Suppressor macrophage treated with lipopolysaccharide for 1 hour (primary cell): ENCODE measurements at places on chromosomes 1 and 21.
A peak's percentile ranks its signal among the peaks of the same experiment; 100 is the strongest.

GRCh38 chr21:26588446-26588845, 15.4 kb upstream of the CYYR1 start:
- DNase-seq = no peak

DNA sequence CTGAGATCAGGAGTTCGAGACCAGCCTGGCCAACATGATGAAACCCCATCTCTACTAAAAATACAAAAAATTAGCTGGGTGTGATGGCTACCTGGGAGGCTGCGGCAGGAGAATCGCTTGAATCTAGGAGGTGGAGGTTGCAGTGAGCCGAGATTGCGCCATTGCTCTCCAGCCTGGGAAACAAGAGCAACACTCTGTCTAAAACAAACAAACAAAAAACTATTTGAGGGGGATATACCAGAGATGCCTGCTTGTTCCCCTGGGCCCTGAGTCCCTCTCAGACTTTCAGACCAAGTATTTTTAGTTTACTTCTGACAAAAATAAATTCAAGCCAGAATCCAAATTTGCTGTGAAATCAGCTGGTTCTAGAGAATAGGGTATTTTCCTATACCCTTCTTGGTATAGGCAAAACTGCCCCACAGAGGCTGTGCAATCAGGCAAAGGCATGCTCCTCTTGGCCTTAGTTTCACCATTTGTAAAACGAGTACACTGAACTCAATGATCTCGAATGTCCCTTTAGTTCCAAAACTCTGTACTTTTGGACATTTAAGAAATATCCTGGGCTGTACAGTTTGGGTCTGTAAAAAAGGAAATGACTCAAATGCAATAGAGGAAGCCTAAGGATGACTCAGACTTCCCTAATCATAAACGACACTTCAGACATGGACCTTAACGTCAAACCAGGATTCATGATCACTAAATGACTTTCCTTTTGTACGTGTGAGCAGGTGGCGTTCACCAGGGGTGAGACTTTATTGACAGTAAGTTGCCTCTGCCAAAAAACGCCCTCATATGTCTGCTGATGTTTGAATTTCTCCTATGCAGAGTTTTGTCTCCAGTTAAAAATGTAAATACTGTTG, 16.1 kb downstream of the ENSA start:
- peak; percentile 96 for DNase-seq

- DNase-seq = no peak
These were observed 17.2 kb downstream of the ALPL start for GRCh38 chr1:21526441-21526840.

DNA sequence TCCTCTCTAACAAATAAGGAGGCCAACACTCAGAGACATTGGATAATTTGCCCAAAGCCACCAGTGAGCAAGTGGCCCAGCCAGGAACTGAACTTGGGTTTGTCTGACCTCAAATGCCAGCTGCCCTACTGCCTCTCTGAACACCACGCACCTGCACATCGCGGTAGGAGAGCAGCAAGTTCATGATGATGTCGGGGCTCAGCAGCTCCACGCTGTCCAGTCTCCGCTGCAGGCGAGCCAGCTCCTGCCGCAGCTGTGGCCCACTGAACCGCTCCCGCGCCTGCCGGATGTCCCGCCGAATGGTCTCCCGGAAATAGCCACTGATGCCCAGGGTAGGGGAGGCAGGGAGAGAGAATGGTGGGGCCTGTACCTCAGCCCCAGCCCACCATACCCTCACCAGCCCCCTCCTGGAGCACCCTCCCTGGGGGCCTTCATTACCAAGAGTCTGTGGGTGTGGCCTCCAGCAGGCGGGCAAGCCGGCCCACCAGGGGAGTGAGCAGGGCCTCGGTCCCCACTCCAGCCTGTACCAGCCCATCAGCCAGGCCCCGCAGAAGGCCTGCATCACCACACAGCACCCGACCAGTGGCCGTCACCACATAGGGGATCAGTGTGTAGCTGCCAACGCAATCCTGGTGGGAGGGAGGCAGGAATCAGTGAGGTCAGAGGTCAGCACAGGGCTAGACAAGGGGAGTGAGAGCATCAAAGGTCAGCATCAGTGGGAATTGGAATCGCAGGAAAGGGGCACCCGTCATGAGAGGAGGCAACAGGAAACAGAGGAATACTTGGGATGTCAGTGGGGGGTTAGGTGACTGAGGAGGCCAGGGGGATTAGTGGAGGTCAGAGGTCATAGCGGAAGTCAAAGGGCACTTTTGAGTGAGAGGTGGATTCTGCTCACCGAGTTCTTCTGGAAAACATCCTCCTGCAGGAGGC, 2.7 kb downstream of the MAP3K6 start:
- no peak for DNase-seq

DNA sequence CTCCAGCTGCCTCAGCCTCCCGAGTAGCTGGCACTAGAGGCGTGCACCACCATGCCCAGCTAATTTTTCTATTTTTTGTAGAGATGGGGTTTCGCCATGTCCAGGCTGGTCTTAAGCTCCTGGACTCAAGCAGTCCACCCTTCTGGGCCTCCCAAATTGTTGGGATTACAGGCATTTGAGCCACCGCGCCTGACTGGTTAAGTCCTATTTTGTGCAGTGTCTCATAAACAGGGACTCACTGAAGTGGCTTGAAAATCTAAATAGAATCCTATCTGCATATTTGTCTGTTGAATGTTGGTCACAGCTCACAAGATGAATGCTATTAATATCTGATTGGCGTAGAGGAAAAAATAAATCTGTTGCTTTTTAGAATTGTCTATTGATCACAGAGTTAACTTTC, 5.9 kb upstream of the CHAF1B start:
- no peak for DNase-seq

DNA sequence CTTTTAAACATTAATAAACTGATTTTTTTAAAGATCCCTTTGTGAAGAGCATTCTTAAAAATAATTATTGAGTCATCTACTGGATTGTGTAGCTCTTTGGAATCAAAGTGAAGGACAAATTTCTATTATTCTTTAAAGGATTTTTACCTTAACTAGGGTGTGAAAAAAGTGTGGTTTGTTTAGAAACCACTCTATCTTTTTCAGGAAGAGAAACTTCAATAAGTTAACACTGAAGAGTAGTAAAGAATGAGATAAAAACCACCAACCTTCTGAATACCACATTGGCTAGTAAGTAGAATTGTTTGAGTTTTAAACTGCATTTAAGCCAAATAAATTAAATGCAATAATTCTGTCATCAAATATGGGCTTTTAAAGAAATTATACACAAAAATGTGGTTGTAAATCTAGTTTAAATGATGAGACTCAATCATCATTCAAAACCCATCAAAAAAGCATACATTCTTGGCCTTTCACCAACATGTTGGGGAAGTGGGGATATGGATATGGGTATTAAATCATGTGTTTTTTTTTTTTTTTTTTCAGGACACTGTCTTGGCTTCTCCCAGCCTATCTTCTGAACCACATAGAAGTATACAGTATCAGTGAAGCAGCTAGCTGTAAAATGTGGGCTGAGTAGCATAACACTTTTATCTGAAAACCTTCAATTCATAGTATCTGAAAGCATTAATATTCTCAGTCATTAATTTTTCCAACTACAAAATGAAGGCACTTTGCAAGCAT, 4.8 kb downstream of the S1PR1 start:
- no peak for DNase-seq

DNA sequence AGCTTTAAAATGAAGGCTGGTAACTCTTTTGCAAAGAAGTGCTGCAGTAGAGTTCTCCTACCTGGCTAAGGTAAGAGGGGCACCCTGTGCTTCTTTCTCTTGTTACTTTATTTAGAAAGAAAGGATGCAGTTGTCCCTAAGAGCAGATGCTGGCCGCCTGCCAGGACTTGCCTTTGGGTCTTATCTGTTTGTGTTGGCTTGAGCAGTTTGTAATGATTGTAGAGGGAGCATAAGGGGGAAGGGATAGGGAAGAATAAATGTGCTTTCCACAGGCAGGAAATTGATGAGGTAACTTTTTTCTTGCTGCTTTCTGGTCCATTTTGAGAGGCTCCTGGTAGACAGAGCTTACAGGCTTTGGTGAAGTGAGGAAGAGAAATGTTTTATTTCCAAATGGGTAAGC, 229.6 kb downstream of the HHAT start:
- DNase-seq = no peak

GRCh38 chr1:160776178-160776577, 19.8 kb upstream of the LY9 start:
- no peak for DNase-seq

DNA sequence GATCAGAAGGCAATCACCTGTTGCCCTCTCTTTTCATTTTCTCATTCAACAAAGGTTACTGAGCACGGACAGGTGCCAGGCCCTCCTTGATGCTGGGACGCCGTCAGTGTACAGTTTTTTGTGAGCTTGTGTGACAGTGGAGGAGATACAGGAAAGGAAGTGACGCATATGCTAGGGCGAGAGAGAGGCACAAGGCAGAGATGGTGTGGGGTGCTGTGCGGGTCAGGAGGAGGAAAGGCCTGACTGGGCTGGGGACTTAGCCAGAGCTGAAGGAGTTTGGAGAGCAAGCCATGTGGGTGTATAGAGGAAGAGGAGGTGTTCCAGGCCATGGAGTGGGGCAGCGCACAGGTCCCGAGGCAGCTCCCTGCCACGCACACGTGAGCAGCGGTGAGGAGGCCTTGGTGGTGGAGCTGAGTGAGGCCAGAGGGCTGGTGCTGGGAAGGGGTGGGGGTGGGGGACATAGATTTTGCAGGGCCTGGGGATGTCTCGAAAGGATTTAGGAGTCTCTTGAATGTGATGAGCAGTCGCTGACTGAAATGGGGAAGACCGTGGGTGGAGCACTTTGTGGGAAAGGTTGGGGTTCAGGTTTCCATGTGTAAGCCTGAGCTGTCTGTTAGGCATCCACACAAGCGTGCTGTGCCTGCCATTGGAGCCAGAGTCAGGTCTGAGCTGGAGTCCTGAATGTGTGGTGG, 46.0 kb downstream of the TRAPPC10 start:
- DNase-seq = no peak

GRCh38 chr21:16037421-16037955, 307.7 kb downstream of the USP25 start:
- DNase-seq = no peak

GRCh38 chr1:58585581-58586151, 8.6 kb upstream of the TACSTD2 start:
- DNase-seq = no peak

DNA sequence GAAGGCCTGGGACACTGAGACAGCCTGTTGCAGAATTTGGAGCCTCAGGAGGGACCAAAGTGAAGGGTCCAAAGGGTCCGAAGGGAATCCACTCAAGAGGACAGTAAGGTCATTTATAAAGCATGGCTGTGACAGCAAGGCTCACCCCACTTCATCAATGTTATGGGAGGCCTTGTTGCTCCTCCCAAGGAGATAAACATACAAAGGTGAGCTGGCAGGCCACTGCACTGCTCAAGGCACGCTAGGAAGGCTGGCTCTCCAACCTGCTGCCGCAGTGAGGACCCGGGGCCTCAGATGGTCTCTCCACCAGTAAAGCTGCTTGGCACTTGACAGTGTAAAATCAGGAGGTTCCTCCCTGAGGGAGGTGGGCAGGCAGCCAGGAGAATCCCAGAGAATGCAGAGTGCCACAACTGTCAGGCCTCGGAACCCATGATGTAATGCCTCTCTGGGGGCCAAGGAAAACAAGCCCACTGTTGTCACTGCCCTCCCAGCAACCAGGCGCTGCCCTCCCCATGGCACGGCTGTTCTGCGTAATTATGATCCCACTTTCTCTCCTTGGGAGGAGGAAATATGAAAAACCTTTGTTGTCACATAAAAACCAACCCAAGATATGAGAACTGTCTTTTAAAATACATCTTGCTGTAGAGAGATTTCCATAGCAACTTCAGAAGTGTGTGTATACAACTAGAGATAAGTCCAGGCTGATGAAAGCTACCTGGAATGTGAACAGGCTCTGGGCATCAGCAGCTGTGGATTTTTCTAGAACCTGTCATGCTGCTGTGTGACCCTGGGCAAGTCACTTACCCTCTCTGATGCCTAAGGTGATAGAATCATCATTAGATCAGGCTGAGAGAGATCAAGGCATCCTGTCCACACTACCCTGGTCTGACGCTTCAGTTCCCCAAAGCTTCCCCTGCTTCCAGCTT, 102.5 kb downstream of the KCNN3 start:
- DNase-seq = no peak

DNA sequence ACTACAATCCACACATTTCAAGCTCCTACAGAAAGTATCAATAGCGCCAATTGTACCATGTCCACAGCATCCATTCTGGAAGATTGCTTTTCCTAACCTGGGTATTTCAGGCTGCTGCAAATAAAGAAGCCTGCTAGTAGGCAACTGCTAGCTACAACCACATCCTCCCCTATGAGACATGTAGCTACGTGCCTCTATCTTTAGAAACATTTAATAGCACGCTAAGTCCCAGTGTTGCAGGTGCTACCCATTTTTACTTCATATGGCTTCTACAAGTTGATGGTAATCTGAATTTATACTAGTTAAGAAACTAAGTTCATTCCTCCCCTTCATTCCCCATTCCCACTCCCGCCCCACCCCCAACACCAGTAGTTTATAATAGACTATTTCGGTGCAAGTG, 7.4 kb upstream of the AMPD1 start:
- no peak for DNase-seq

- no peak for DNase-seq
These were observed 39.5 kb upstream of the USP1 start for GRCh38 chr1:62397301-62397700.

- DNase-seq = no peak
These were observed 7.9 kb downstream of the HYI start for GRCh38 chr1:43445606-43446387.

DNA sequence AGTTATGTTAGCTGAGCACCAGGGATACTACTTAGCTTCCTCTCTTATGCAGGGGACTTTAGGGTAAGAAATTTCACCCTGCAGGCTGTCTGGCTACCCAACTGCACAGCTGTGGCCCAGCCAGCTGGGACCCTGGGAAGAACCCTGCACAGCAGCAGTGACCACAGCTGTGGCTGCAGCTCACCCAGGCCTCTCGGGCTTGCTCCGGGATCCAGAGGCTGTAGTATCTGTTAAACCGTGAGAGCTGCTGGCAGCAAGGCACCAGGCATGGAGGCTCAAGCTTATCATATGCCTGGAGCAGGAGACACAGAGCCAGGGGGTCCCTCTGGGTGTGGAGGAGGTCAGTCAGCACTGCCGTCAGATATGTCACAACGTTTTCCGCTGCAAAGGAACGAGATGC, 40.3 kb downstream of the URB1 start:
- DNase-seq = no peak

- peak; percentile 99 for DNase-seq
These were observed at the start of gene ZNF672 for GRCh38 chr1:248837781-248838356. Gene ZNF672, plus strand, starts transcription at chr1:248838224. Its CDS starts 9,051 bp downstream, at chr1:248847275.
